ENCODE measurements at places on chromosomes 4 and X. TPM values are rescaled to one million over a fixed set of nuclear protein-coding genes. Genes with fewer than 3 reads are reported as not detected.

SPACA5 gene
- not detected for total RNA-seq

UBQLN2 gene
- total RNA-seq: 28.0 TPM

GRIA3 gene
- 2.8 TPM for total RNA-seq

SYP gene
- 0.45 TPM for total RNA-seq

ZNF157 gene
- 0.12 TPM for total RNA-seq

CT45A10 gene
- not detected for total RNA-seq

NKX3-2 gene
- total RNA-seq: 0.39 TPM

VSIG4 gene
- not detected for total RNA-seq

WWC2 gene
- total RNA-seq: 14.3 TPM

GABRQ gene
- not detected for total RNA-seq

MAGEC2 gene
- total RNA-seq: not detected

STIM2 gene
- total RNA-seq: 25.9 TPM

GPR34 gene
- total RNA-seq: not detected

COX18 gene
- 50.4 TPM for total RNA-seq

HPGD gene
- 1.7 TPM for total RNA-seq

KIF4A gene
- total RNA-seq: 3.5 TPM

RNF175 gene
- 1.3 TPM for total RNA-seq

SMR3B gene
- total RNA-seq: not detected

HEPH gene
- total RNA-seq: 137 TPM

PAGE5 gene
- not detected for total RNA-seq

AKAP4 gene
- total RNA-seq: not detected

CLGN gene
- total RNA-seq: 9.1 TPM

FRAS1 gene
- total RNA-seq: 20.4 TPM

Measured in cardiac muscle cell (in vitro differentiated cells and primary cell).